ENCODE measurements at places on chromosomes 6 and 20. TPM values are rescaled to one million over a fixed set of nuclear protein-coding genes. Genes with fewer than 3 reads are reported as not detected.
A peak's percentile ranks its signal among the peaks of the same experiment; 100 is the strongest.

- H3K4me3 ChIP-seq = peak overlapping the region; percentile 74
- H3K36me3 ChIP-seq = peaks cover 11% of the 10 kb centered on the region
- H3K27ac ChIP-seq = peak overlapping the region; percentile 91
- peaks cover 72% of the 10 kb centered on the region for H3K4me1 ChIP-seq
- no peaks in the 10 kb centered on the region for H3K27me3 ChIP-seq
Measured at GRCh38 chr6:131754715-131755567, 44.1 kb upstream of the CTAGE9 start.

GRCh38 chr6:45432977-45433376, 55.2 kb upstream of the SUPT3H start:
- peak overlapping the region; percentile 54 for H3K4me3 ChIP-seq
- H3K36me3 ChIP-seq = peaks cover 26% of the 10 kb centered on the region
- H3K27me3 ChIP-seq = no peaks in the 10 kb centered on the region
- H3K27ac ChIP-seq = peak overlapping the region; percentile 46
- peak; percentile 72 for DNase-seq

- DNase-seq = peak; percentile 7
- H3K27me3 ChIP-seq = no peaks in the 10 kb centered on the region
- no peak overlapping the region for H3K27ac ChIP-seq
- peaks cover 7% of the 10 kb centered on the region for H3K4me1 ChIP-seq
- H3K36me3 ChIP-seq = peaks cover 4% of the 10 kb centered on the region
Measured at GRCh38 chr6:138477913-138478539, 21.3 kb downstream of the NHSL1 start.

GRCh38 chr20:61766921-61767610, 298.6 kb downstream of the TAF4 start:
- no peaks in the 10 kb centered on the region for H3K36me3 ChIP-seq
- H3K4me1 ChIP-seq = no peaks in the 10 kb centered on the region

Gene DST
- 348 TPM for total RNA-seq

DNA sequence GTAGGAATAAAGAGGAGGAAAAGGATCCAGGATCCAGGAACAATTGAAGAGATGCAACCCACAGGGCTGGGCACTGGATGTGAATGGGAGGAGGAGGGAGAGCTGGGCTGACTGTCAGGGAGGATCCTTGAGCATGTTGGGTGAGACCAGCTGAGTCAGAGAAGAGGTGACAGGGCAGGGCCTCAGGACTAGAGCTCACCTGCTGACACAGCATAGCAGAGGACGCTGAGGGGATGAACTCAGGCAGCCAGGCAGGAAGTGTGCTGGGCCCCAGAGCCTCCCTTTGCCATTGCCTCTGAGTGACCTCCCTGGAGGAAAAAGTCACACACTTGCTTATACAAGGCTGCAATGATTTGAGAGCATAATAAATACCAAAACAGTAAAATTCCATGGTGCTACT, 72.3 kb downstream of the ZNF133 start:
- no peaks in the 10 kb centered on the region for H3K4me1 ChIP-seq
- no peaks in the 10 kb centered on the region for H3K27me3 ChIP-seq
- no peak overlapping the region for H3K4me3 ChIP-seq
- no peak for DNase-seq
- H3K36me3 ChIP-seq = no peaks in the 10 kb centered on the region

DNA sequence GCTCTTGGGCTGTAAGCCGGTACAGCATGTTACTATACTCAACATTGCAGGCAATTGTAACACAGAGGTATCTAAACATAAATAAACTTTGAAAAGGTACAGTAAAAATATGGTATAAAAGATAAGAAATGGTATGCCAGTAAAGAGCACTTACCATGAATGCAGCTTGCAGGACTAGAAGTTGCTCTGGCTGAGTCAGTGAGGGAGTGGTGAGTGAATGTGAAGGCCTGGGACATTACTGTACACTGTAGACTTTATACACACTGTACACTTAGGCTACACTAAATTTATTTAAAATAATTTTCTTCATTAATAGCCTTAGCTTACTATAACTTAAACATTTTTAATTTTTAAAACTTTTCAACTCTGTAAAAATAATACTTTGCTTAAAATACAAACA, 37.8 kb upstream of the ANKEF1 start:
- H3K36me3 ChIP-seq = no peaks in the 10 kb centered on the region
- DNase-seq = no peak
- H3K27ac ChIP-seq = no peak overlapping the region
- H3K27me3 ChIP-seq = peaks cover 4% of the 10 kb centered on the region
- no peak overlapping the region for H3K4me3 ChIP-seq

GRCh38 chr20:10469599-10469998, 34.5 kb downstream of the SLX4IP start:
- H3K36me3 ChIP-seq = no peaks in the 10 kb centered on the region
- no peak overlapping the region for H3K4me3 ChIP-seq
- H3K27me3 ChIP-seq = peaks cover under 1% of the 10 kb centered on the region
- peaks cover 24% of the 10 kb centered on the region for H3K4me1 ChIP-seq
- peak overlapping the region; percentile 56 for H3K27ac ChIP-seq

GRCh38 chr20:31826074-31826473, 6.9 kb downstream of the MYLK2 start:
- DNase-seq = no peak
- H3K4me3 ChIP-seq = no peak overlapping the region
- H3K27me3 ChIP-seq = peaks cover 5% of the 10 kb centered on the region
- H3K4me1 ChIP-seq = peaks cover 7% of the 10 kb centered on the region
- no peaks in the 10 kb centered on the region for H3K36me3 ChIP-seq

GRCh38 chr6:111743862-111744692, 129.2 kb downstream of the FYN start:
- no peaks in the 10 kb centered on the region for H3K36me3 ChIP-seq
- no peak overlapping the region for H3K4me3 ChIP-seq
- H3K27me3 ChIP-seq = no peaks in the 10 kb centered on the region
- peaks cover 8% of the 10 kb centered on the region for H3K4me1 ChIP-seq
- no peak overlapping the region for H3K27ac ChIP-seq

- H3K4me3 ChIP-seq = peak overlapping the region; percentile 89
- peak overlapping the region; percentile 62 for H3K27ac ChIP-seq
- peaks cover 22% of the 10 kb centered on the region for H3K27me3 ChIP-seq
- peaks cover 50% of the 10 kb centered on the region for H3K4me1 ChIP-seq
- no peaks in the 10 kb centered on the region for H3K36me3 ChIP-seq
- DNase-seq = peak; percentile 54
Measured at GRCh38 chr6:106511288-106512047, 117.8 kb downstream of the RTN4IP1 start.

Gene SIRPD
- total RNA-seq = not detected

Gene ANKRD66
- total RNA-seq = not detected

Gene WFDC13
- not detected for total RNA-seq

Gene PTCRA
- not detected for total RNA-seq

- peaks cover 61% of the 10 kb centered on the region for H3K4me1 ChIP-seq
- H3K4me3 ChIP-seq = peak overlapping the region; percentile 45
Measured at GRCh38 chr6:152975204-152975915, 7.5 kb downstream of the FBXO5 start.

DNA sequence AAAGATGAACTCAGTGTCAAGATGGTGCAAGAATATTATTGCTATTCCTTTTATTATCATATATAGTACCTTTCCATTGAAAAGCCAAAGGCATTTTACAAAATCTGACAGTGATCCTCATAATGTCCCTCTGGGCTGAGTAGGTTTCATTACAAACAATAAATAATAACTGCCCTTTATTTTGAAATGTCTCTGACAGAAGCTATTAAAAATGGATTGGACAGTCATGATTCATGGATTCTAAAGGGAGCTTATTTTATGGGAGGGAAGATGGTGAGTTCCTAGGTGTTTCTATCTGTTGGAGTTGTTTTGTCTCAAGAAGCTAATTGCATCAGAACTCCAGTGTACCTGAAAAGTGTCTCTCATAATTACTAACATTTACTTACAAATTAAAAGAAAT, 30.4 kb upstream of the HDAC2 start:
- H3K27ac ChIP-seq = no peak overlapping the region
- H3K27me3 ChIP-seq = no peaks in the 10 kb centered on the region
- DNase-seq = no peak
- no peak overlapping the region for H3K4me3 ChIP-seq
- H3K36me3 ChIP-seq = peaks cover 10% of the 10 kb centered on the region

Gene PTGIS
- 0.05 TPM for total RNA-seq

- H3K4me3 ChIP-seq = no peak overlapping the region
- no peak for DNase-seq
- no peaks in the 10 kb centered on the region for H3K27me3 ChIP-seq
- no peaks in the 10 kb centered on the region for H3K4me1 ChIP-seq
- no peaks in the 10 kb centered on the region for H3K36me3 ChIP-seq
- no peak overlapping the region for H3K27ac ChIP-seq
Measured at GRCh38 chr6:75290136-75290945, 5.7 kb upstream of the TMEM30A start.

- H3K4me3 ChIP-seq = no peak overlapping the region
- no peak for DNase-seq
- H3K36me3 ChIP-seq = peaks cover 5% of the 10 kb centered on the region
- H3K27me3 ChIP-seq = no peaks in the 10 kb centered on the region
Measured at GRCh38 chr6:91697010-91697695, 1110.3 kb upstream of the MAP3K7 start.

Gene SAMD10
- 1.5 TPM for total RNA-seq

- peaks cover 67% of the 10 kb centered on the region for H3K4me1 ChIP-seq
- H3K4me3 ChIP-seq = no peak overlapping the region
- H3K27me3 ChIP-seq = no peaks in the 10 kb centered on the region
- peaks cover 29% of the 10 kb centered on the region for H3K36me3 ChIP-seq
Measured at GRCh38 chr20:45059022-45059728, 41.8 kb downstream of the KCNS1 start.

Gene SNRNP48
- 11.7 TPM for total RNA-seq

- H3K27me3 ChIP-seq = peaks cover 11% of the 10 kb centered on the region
- peaks cover 15% of the 10 kb centered on the region for H3K4me1 ChIP-seq
Measured at GRCh38 chr6:186340-186965, 105.8 kb upstream of the DUSP22 start.

- peaks cover 55% of the 10 kb centered on the region for H3K4me1 ChIP-seq
- H3K27me3 ChIP-seq = no peaks in the 10 kb centered on the region
- peaks cover 1% of the 10 kb centered on the region for H3K36me3 ChIP-seq
- H3K27ac ChIP-seq = peak overlapping the region; percentile 82
Measured at GRCh38 chr6:12324099-12324498, 33.9 kb downstream of the EDN1 start.
